ENCODE measurements at places on chromosomes 13 and 19.

DNA sequence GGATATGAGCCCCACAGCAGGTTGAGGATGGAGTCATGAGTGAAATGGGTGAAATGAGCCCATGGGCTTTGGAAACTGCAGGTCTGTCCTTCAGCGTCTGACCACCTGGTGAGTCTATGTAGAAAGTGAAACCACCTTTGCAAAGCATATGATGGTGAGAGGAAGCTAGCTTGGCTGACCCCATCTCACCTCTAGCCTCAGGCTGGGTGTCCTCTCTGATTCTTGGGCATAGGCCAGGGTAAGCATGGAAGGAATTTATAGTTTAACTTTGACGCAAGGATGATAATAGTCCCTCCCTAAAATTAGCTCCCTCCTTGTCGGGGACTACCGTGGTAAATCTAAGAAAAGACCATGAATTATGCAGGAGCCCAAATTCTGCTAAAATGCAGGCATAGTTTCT is 16.8 kb upstream of the PSG9 start:
- DNase-seq, result no peak

DNA sequence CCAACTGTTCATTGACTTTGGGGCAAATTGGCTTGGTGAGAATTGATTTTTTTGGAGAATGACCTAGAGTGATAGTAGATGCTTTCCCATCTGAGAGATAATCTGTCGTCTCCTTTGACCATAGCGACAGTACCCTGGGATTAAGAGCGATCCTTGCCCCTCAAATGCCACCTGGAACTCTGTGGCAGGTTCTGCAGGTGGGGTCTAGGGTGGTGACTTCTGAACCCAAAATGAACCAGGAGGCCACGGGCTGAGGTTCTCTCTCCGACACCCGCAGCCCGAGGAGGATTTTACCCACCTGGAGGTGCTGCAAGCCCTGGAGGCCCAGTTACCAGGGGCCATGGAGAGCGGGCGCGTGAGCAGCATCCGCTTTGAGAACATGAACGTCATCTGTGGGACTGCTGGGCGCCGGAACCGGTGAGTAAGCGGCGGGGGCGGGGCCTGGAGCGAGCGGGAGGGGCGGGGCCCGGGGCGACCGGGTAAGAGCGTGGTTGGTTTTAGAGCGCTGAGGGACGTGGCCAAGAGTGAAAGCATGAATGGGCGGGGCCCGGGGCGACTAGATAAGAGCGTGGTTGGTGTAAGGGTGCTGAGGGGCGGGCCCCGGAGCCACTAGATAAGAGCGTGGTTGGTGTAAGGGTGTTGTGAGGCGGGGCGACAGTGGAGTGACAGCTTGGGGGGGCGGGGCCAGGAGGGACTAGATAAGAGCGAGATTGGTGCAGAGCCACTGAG is 8.6 kb downstream of the C19orf81 start:
- peak; percentile 99 for DNase-seq

GRCh38 chr19:16943942-16944625 is 55.3 kb downstream of the F2RL3 start:
- DNase-seq, result peak; percentile 61

GRCh38 chr13:33509642-33510229 is 224.2 kb upstream of the STARD13 start:
- no peak for DNase-seq

- no peak for DNase-seq
These were observed 6.4 kb upstream of the IPO5 start for GRCh38 chr13:97946951-97947588.

GRCh38 chr19:13302526-13303270 is 152.5 kb downstream of the IER2 start:
- no peak for DNase-seq

GRCh38 chr19:12126707-12127106 is 13.4 kb downstream of the ZNF20 start:
- DNase-seq, result no peak

- no peak for DNase-seq
These were observed 1.0 kb downstream of the KLF1 start for GRCh38 chr19:12885749-12886650.

- DNase-seq, result no peak
These were observed 41.9 kb upstream of the PSG2 start for GRCh38 chr19:43124360-43124759.

GRCh38 chr13:48925001-48925400 is 50.7 kb upstream of the FNDC3A start:
- no peak for DNase-seq

Data from posterior cingulate gyrus (tissue), 11 donors.